ENCODE measurements at places on chromosomes 12 and 14. TPM values are rescaled to one million over a fixed set of nuclear protein-coding genes. Genes with fewer than 3 reads are reported as not detected.

NRXN3 gene
- 8.0 TPM for total RNA-seq

CNOT2 gene
- total RNA-seq, result 99.1 TPM

DNA sequence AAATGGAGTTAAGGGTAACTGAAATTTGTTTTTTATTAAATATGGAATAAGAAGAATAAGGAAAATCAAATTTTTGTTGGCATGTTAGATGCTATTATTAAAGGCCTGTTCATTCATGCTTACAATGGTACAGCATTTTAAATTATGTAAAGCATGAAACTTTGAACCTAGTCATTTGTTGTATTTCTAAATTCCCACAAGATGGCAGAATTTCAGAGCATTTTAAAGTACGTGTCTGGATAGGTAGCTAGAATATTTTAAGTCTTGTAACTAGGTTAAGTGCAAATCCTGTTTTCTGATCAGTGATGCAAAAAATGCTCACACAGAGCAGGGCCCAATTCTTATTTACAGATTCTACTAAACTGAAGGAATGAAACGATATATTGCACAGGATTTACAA, 585.6 kb upstream of the MIS18BP1 start:
- H3K4me1 ChIP-seq, result no peaks in the 10 kb centered on the region
- no peak overlapping the region for H3K4me3 ChIP-seq
- DNase-seq, result no peak
- H3K27me3 ChIP-seq, result no peaks in the 10 kb centered on the region
- no peaks in the 10 kb centered on the region for H3K36me3 ChIP-seq

CHGA gene
- total RNA-seq, result 92.9 TPM

NTF3 gene
- total RNA-seq, result 1.4 TPM

GRCh38 chr12:90090929-90091651, 382.5 kb upstream of the ATP2B1 start:
- H3K27ac ChIP-seq, result no peak overlapping the region
- no peaks in the 10 kb centered on the region for H3K4me1 ChIP-seq

DNA sequence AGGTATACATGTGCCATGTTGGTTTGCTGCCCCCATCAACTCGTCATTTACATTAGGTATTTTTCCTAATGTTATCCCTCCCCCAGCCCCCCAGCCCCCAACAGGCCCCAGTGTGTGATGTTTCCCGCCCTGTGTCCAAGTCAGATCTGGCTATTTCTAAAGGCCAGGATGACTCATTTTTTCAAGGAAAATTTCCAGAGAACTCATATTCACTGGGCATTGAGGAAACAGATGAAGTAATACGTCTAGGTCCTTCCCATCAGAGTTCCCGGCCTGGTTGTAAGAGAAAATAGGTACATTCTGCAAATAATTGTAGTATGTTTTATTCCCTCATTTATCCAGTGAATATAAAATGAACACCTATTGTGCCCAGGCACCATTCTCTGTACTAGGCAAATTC, 345.2 kb downstream of the BCL11B start:
- no peak overlapping the region for H3K27ac ChIP-seq
- no peaks in the 10 kb centered on the region for H3K4me1 ChIP-seq

CEBPE gene
- 0.24 TPM for total RNA-seq

MSI1 gene
- total RNA-seq, result 14.8 TPM

CDH24 gene
- 10.2 TPM for total RNA-seq

DNA sequence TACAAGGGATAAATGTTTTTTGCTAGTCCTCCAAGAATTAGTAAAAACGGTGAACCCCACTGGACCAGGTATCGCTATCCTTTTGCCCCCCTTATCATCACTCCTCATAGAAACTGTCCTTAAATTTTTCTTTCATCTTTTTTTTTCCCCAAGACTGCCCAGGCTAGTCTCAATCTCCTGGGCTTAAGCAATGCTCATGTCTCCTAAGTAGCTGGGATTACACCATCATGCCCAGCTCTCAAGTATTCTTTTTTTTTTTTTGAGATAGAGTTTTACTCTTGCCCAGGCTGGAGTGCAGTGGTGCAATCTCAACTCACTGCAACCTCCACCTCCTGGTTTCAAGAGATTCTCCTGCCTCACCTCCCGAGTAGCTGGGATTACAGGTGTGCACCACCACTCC, 9.7 kb downstream of the IRF2BPL start:
- H3K27me3 ChIP-seq, result no peaks in the 10 kb centered on the region
- no peak overlapping the region for H3K4me3 ChIP-seq
- no peaks in the 10 kb centered on the region for H3K36me3 ChIP-seq
- no peak overlapping the region for H3K27ac ChIP-seq
- H3K4me1 ChIP-seq, result peaks cover 24% of the 10 kb centered on the region
